Eye (tissue), 1 donor: ENCODE measurements at places on chromosomes 7 and 10.

DNA sequence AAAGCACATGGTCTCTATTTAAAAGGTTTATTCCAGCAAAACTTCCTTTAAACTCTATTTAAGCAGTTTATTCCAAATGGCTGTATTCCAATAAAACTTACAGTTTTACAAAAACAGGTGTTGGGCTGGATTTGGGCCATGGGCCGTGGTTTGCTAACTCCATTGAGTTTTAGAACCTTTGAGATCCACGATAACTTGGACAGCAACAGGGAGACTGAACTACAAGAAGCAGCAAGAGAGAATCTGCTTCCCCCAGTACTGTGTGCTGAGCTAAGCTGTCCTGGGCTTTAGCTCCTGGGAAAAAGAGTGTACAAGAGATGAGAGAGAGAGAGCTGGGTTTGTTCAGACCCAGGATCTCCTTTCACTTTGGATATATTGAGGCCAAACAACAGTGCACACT, 204.0 kb upstream of the CELF2 start:
- peak; percentile 34 for DNase-seq

GRCh38 chr10:11414314-11415038, 197.0 kb downstream of the USP6NL start:
- no peak for DNase-seq

DNA sequence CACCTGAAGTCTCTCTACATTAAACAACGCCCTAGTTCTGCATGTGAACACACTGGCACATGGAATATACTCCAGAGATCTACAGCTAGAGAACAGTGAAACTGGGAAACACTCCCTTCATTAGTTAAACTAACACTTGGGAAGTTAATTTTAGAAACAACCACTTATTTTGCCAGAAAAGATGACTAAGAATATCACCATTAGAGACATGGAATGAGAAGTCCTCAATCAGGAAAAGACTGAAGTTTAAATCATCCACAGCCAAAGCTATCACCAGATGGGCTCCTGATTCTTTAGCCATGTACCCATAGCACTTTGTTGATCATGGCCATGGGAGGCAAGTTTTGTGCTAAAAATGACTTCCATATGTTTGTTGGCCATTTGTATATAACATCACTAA, 719.5 kb downstream of the KCNMA1 start:
- no peak for DNase-seq

DNA sequence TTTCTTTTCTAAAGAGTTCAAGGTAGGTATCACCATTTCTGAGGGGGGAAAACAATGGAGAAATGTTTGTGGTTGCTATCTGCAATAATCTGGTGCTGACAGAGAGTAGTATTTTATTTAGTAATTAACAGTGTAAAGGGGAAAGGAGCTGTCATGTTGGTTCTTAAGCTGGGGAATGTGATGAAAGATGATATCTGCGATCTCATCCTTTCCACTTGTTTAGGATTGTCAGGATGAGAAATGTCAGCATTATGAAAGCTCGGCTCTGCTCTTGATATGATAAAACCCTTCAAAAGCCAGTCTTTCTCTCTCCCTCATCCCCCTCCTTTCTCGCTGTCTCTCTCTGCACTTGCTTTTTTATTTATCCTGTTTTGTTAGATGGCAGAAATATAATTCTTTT, 106.1 kb downstream of the POU6F2 start:
- DNase-seq: no peak

GRCh38 chr10:101693651-101693977, 1.4 kb downstream of the FBXW4 start:
- no peak for DNase-seq

GRCh38 chr10:130541090-130541489, 404.9 kb downstream of the GLRX3 start:
- DNase-seq: no peak

GRCh38 chr7:25859412-25860274, 292.4 kb upstream of the NFE2L3 start:
- no peak for DNase-seq

DNA sequence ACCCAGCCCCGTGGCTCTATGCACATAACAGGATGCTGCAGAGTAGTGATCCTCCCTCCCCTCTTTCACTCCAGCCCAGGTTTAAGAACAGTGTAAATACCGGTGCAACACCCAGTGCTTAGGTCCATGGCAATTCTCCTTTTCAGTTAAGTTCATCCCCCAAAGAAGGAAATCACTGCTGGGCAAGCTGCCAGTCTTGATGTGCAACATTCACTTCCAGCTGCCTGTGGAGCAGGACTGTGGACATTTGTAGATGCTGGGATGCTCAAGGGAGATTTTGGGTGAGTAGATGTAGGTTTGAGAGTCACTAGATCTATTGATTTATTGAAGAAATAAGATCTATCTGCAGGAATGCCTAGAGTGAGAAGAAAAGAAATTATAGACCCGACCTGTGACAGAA, 294.3 kb upstream of the KIAA1217 start:
- DNase-seq: no peak

GRCh38 chr10:71831646-71832552, 19.2 kb downstream of the PSAP start:
- no peak for DNase-seq

DNA sequence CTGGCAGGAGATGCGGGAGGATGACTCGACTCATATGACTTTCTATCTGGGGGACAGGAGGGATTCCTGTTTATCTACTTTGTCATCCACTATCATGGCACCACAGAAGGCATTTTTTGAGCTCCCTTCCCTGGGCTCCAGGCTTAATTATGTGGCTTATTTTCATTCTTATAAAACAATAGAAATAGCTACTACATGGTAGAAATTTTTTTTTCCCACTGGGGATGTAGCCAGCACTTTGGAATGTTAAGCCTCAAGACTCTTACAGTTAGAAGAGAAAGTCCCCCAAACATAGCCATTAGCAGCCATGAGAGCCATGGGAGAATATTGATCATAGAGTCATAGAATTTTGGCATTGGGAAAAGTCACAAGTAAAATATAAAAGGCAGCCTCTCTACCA, 14.6 kb upstream of the FAM180A start:
- no peak for DNase-seq

DNA sequence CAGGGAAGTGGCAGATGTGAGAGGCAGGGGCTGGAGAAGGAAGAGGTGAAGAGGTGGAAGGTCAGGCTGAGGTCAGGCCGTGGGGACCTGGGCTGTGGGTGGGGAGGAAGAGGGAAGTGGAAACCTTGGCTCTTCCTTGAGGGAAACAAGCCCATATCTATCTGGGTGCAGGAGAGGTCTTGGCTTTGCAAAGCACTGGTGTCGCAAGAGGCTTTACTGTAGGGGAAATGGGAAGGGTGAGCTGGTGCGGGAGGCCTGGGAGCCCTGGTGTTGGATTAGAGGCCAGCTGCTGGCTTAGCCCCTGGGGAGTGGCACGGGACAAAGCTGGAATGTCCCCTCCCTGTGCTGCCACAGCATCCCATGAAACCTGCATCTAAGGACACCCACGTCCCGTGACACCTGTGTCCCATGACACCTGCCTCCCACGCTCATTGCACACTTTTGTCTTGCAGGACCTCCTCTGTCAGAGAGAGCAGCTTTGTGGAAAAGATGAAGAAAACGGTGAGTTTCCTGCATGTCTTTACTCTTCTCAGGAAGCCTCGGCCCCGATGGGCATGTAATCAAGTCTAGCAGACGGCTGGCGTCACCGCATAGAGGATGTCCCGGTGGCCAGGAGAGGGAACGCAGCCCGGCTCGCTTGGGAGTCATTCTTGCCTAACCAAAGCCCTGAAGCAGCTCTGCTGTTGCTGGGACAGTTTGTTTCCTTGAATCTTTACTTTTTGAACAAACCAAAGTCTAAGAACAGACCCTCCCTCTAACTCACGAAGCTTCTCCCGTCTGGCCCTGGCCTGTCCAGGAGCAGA, 22.2 kb downstream of the TMEM120A start:
- DNase-seq: no peak

GRCh38 chr10:49633327-49634068, 19.7 kb downstream of the CHAT start:
- DNase-seq: peak; percentile 14

DNA sequence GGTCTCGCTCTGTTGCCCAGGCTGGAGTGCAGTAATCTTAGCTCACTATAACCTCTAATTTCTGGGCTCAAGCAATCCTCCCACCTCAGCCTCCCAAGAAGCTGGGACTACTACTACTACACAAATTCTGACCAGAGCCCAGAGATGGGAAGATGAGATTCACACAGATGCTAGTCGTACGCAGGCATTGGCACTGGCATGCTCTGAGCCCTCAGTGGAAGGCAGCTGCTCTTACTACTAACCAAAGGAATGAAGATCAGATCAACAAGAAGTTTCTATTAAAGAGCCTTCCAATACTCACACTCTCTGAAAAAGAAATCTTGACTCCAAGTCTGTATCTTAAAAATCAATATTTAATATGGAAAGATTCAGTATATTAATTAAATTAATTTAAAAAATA, 10.7 kb downstream of the GDF2 start:
- no peak for DNase-seq

- peak; percentile 90 for DNase-seq
These were observed 181.6 kb upstream of the NEBL start for GRCh38 chr10:21078410-21079329.

- DNase-seq: no peak
These were observed 24.6 kb downstream of the PRSS2 start for GRCh38 chr7:142795339-142795863.

- no peak for DNase-seq
These were observed 13.5 kb upstream of the SCRN1 start for GRCh38 chr7:30003098-30003497.

- no peak for DNase-seq
These were observed 414.6 kb upstream of the FOXK1 start for GRCh38 chr7:4267341-4268039.
